ENCODE measurements at places on chromosomes 4 and X.

- DNase-seq, result no peak
These were observed 13.1 kb downstream of the ACSL1 start for GRCh38 chr4:184812651-184813181.

DNA sequence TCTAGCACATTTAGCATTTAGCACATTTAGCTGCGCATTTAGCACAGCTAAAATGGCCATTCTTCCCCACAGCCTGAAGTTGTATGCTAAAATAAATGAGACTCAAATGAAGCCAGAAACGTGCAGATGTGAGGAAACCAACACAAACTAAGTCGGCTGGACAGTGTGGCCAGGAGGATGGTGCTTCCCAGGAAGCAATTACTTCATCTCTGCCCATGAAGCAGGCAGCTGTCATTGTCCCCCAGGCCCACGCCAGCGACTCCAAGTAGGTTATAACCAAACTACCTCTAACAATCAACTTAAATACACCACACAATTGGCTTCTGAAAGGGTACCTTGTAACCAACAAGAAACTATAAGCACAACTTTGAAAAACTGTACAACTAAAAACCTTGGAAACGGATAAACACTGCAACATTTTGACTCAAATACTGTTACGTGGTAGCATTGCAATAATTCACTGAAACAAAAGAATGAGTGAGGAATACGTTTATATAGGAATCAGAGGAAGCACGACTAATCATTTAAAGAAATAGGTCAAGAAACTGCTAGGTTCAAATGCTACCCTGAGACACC lies 39.2 kb downstream of the AFAP1 start:
- no peak for DNase-seq

- no peak for DNase-seq
These were observed 17.8 kb downstream of the SULT1B1 start for GRCh38 chr4:69742596-69742995.

DNA sequence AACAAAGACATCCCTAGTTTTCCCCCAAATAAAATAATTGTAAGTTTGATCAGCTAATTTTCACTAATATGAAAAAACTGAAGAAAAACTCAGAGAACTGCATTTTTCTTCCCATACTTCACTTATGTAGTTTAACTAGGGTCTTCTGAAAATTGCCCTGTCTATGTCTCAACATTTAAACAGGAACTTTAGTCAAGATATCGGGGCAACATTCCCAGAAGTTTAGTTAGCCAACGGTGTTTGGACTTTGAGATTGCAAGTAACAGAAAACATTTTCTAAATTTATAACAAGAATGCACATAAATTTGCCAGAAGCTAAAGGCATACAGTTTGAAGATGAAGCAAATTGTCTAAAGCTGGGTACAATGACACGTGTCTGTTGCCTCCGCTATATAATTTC lies 201.1 kb downstream of the ARAP2 start:
- no peak for DNase-seq

- DNase-seq, result no peak
These were observed 83.3 kb downstream of the VEGFC start for GRCh38 chr4:176709417-176709816.

DNA sequence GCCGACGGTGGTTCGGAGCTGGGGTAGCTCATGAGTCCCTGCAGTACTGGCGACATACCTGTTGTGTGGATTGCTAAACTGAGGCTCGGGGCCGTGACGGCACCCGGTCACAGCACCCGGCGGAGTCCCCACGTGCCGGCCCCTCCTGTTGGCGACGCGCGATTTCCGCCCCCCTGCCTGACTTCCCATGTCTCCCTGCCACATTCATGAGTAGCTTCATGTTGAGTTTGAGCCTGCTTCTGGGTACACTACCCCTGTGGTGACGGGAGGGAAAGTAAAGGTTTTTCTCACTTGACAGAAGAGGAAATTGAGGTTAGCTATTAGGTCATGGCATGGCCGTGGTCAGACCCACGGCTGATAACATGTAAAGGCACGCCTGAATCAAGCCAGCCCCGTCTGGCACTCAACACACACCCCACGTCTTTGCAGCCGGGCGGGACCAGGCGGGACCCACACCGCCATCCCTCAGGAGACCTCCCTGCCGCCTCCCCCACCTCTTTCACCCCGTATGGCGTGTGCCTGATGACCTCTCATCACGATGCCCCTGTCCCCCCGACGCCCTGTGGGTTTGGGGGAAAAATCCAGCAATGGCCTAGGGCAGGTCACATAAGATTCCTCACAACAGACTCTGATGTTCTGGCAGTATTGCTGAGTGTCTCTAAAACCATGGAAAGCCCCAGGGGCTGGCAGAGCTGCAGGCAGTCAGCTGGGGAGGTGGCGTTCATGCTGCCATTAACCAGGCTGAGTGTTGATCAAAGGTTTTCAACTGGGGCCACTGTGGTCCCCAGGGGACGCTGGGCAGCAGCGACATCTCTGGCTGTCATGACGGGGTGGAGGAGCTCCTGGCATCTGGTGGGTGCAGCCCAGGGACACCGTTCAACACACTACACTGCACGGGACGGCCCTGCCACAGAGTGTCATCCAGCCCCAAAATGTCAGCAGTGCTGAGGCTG lies 29.2 kb downstream of the P2RY8 start:
- peak; percentile 74 for DNase-seq

DNA sequence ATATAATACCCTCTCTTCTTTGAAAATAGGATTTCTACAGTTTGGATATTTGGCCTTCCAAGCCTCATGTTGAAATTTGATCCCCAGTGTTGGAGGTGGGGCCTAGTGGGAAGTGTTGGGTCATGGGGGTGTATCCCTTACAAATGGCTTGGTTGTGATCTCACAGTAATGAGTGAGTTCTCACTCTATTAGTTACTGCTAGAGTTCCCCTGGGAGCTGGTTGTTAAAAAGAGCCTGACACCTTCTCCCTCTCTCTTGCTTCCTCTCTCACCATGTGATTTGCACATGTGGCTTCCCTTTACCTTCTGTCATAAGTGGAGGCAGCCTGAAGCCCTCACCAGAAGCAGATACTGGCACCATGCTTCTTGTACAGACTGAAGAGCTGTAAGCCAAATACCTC lies 73.9 kb downstream of the HDAC8 start:
- no peak for DNase-seq

DNA sequence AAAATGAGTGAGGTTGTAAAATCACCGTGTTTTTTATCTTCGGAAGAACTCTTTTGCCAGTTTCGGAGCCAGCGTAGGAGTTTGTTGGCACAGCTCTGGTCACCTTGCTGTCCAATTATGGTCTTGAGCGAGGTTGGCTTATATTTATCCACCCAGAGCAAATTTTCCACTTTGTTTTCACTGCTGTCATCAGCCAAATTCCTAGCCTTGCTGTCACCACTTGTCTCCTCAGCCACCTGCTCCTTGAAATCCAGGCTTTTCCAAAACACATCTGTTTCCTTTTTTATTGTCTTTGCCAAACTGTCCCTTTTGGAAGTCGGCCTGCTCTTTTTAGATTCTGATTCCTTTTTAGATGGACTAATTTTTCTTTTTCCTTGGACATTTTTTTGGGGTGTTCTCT lies 57.6 kb downstream of the RFC1 start:
- no peak for DNase-seq

- DNase-seq, result no peak
These were observed 7.5 kb downstream of the ADD1 start for GRCh38 chr4:2850966-2851798.

GRCh38 chr4:160414496-160414895 lies 1311.6 kb downstream of the RAPGEF2 start:
- DNase-seq, result no peak

GRCh38 chrX:50103866-50104566 lies 96.8 kb downstream of the AKAP4 start:
- DNase-seq, result no peak

- no peak for DNase-seq
These were observed 158.0 kb downstream of the ARHGAP24 start for GRCh38 chr4:85632981-85633380.

DNA sequence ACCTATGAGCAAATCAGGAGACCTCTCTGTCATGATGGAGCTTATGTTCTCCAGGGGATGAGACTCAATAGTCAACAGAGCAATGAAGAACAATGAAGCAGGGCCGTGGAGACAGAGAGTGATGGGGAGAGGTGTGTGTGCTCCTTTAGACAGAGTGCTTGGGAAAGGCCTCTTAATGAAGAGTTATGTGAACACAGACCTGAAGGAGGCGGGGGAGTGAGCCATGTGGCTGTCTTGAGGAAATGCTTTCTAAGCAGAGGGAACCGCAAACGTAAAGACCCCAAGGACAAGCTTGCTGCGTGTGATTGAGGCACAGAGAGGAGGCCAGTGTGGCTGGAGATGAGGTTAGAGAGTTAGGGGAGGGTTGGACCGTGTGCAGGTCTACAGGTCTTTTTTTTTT lies 53.1 kb downstream of the CHRNA9 start:
- no peak for DNase-seq

GRCh38 chr4:59571805-59572430 lies 1628.2 kb upstream of the ADGRL3 start:
- DNase-seq, result no peak

GRCh38 chr4:54224996-54225597 lies 4.0 kb upstream of the PDGFRA start:
- no peak for DNase-seq

DNA sequence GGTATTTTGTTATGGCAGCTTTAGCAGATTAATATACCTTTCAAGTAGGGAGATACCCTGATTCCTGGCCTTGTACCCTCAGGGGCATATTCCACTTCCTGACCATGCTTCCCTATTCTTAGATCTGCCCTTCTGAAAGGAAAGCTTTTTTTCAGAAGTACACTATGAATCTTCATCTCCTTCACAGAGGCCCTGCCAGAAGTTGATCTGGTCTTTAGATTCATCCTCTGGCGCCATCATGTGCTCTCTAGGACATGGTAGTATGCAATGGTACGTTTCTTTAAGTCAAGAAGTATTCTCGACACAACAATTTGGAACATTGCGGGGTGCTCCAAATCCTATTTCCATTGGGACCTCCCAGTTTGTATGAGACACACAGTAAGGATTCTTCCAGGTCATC lies 39.6 kb upstream of the DIPK2B start:
- DNase-seq, result no peak

DNA sequence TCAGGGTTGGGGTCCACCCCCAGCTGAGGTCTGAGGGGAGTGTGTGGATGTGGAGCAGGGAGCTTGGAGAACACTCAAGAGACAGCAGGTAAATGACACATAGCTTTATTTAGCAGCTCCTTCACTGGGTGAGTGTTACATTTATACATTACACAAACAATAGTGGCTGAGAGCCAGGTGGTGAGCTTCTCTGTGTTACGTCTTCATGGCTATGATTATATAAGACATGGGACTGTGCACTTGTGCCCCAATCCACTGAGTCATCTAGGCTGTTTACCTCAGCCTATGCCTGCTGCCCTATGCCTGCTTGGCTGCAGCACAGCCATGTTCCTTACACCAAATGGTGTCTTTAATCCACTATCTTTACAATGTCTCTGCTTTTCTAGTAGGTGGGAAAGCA lies 459.6 kb downstream of the AFF2 start:
- no peak for DNase-seq

- peak; percentile 91 for DNase-seq
These were observed 98.4 kb downstream of the ZNF674 start for GRCh38 chrX:46446727-46447378.

DNA sequence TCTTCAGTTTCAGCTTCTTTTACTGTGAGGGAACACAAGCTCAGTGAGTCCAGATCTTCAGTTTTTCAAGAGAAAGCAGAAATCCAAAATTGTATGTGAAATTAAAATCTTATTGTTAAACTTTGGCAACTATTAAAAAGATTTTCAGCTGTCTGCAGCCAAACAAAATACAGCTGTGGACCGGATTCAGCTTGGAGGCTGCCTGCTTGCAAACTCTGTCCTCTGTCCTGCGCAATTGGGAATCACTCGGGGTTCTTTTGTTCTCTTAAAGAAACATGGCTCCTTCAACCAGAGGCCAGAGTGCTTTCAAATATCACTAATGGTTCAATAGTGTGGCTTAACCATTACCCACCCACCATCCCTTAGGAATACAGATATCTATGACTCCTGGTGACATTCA lies 201.2 kb downstream of the CHIC2 start:
- DNase-seq, result no peak

DNA sequence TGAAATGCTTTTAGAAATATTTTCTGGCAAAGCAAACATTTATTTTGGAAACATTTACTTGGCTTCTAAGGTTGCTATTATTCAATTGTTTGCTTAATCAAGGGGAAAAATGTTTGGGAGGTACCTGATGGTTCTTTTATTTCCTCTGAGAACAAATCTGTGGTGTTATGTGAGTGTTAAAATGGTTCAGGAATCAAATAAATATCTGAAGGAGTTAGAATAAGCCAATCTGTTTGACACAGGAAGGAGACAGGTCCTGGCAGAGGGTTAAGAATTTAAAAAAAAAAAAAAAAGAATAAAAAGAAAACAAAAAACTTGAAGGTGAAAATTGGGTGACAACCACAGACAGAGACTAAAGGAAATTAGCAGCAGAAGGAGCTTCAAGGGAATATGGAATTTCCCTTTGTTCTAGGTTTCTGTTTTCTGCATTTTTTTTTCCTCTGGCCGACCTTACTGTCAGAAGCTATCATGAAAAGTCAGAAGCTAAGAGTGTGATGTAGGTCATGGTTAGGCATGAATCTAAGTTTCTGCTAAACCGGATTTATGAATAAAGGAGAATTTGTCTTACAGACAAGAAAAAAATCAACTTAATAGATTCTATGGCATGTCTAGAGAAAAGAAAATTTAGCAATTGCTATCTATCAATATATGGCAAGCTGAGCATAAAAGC lies 78.6 kb upstream of the PNPLA4 start:
- DNase-seq, result no peak

- no peak for DNase-seq
These were observed 53.1 kb downstream of the TMEM156 start for GRCh38 chr4:38979081-38979480.

GRCh38 chr4:28341784-28342183 lies 1481.1 kb downstream of the STIM2 start:
- DNase-seq, result no peak

DNA sequence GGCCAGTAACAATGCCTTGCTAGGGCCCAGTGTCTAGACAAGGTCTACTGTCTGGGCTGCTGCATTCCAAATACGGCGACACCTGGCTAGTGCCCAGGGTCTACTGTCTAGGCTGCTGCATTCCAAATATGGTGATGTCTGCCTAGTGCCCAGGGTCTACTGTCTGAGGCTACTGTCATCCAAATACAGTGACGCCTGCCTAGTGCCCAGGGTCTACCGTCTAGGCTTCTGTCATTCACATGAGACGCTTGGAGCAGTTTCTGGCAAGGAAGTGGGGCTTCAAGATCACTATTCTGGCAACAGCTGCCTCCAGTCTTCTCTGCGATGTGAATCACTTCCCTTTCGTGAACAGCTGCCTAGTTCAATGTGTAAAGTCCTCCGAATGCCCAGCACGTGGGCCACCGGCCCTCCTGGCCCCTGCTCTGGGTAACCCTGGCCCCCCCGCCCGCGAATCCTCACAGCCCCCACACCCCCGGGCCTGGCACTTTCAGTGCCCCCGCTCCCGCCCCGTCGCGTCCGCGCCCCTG lies 12.7 kb downstream of the ACOX3 start:
- peak; percentile 24 for DNase-seq
